ENCODE measurements at places on chromosomes 3 and 15. TPM values are rescaled to one million over a fixed set of nuclear protein-coding genes. Genes with fewer than 3 reads are reported as not detected.
A peak's percentile ranks its signal among the peaks of the same experiment; 100 is the strongest.

DNA sequence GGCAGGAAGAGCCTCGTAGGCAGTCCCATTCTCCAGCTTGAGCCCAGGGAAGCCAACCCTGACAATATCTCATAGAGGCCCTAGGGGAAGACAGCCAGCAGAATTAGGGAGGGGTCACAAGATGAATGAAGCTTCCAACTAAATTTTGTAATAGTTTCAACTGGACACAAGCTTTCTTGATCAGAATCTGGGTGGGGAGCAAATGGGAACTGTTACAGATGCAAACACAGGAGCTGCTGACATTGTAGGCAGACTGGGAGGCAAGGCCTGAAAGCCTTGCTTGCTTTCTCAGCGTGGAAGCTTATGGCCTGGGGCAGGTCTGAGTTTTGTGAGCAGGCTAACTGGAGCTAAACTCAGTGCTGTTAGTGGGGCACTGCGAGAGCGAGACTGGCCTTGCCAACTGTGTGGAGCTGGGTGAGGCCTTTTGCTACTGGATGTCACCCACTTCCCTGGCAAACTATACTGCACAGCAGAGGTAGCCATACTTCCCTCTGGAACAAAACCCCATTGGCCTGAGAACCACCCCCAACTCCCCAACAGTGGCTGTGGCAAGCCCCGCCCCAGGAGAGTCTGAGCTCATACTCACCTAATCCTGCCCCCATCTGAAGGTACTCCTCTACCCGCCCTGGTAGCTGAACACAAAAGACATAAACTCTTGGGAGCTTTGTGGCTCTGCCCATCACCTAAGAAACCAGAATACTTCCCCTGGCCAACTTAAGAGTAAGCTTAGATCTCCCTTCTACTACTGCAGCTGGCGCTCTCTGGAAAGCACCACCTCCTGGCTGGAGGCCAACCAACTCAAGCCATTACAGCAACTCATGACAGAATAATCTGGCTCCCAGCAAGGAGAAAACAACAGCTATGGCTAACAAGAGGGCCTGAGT, 42.9 kb downstream of the CFAP20DC start:
- no peak for DNase-seq
- no peak overlapping the region for H3K4me3 ChIP-seq
- H3K27ac ChIP-seq, result no peak overlapping the region

- peaks cover 52% of the 10 kb centered on the region for H3K4me1 ChIP-seq
- no peak overlapping the region for H3K4me3 ChIP-seq
- DNase-seq, result no peak
- H3K36me3 ChIP-seq, result peaks cover 10% of the 10 kb centered on the region
- H3K27me3 ChIP-seq, result no peaks in the 10 kb centered on the region
- H3K27ac ChIP-seq, result peak overlapping the region; percentile 82
These were observed 29.7 kb downstream of the SLC4A7 start for GRCh38 chr3:27454461-27454860.

GRCh38 chr3:183427876-183428446, 458 bp downstream of the MCF2L2 start:
- H3K36me3 ChIP-seq, result no peaks in the 10 kb centered on the region
- H3K4me1 ChIP-seq, result peaks cover 27% of the 10 kb centered on the region
- peaks cover 14% of the 10 kb centered on the region for H3K27me3 ChIP-seq
- peak; percentile 40 for DNase-seq
- H3K4me3 ChIP-seq, result peak overlapping the region; percentile 79

- H3K4me1 ChIP-seq, result no peaks in the 10 kb centered on the region
- H3K36me3 ChIP-seq, result no peaks in the 10 kb centered on the region
- H3K27me3 ChIP-seq, result no peaks in the 10 kb centered on the region
- H3K4me3 ChIP-seq, result no peak overlapping the region
- H3K27ac ChIP-seq, result no peak overlapping the region
- DNase-seq, result no peak
These were observed 48.6 kb upstream of the LDHAL6B start for GRCh38 chr15:59157840-59158700.

DNA sequence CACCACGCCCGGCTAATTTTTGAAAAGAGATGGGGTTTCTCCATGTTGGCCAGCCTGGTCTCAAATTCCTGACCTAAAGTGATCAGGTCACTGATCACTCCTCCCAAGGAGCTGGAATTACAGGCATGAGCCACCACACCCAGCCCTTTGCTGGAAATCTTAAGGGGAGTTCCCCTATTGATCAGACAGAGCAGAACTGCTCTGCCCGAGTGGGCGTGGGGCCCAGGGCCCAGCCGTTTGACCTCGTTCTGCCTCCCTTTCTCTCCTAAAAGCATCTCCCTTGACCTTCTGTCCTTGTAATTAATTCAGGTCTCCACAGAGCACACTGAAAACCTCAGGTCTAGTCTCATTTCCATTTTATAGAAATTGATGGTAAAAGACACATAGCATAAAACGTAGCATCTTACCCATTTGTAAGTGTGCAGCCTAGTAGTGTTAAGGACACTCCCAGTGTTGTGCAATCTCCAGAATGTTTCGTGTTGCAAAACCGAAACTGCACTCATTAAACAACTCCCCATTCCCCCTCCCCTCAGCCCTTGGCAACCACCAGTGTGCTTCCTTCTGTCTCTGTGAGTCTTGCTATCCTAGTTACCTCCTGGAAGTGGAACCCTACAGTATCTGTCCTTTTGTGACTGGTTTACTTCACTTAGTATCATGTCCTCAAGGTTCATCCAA, 89.3 kb downstream of the SLCO3A1 start:
- no peak overlapping the region for H3K27ac ChIP-seq
- DNase-seq, result peak; percentile 64
- no peaks in the 10 kb centered on the region for H3K36me3 ChIP-seq
- H3K27me3 ChIP-seq, result no peaks in the 10 kb centered on the region
- peaks cover 37% of the 10 kb centered on the region for H3K4me1 ChIP-seq

DNA sequence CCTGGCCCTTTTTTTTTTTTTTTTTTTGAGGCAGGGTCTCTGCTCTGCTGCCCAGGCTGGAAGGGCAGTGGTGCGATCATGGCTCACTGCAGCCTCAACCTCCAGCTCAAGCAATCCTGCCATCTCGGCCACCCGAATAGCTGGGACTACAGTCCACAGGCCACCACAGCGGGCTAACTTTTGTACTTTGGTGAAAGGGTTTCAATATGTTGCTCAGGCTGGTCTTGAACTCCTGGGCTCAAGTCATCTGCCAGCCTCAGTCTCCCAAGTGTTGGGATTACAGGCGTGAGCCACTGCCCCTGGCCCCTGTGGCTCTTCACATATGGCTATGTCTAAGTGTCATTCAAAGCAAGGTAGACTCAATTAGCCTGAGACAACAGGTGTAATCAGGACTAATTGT, 8.8 kb upstream of the DPPA2 start:
- H3K4me3 ChIP-seq, result no peak overlapping the region
- no peaks in the 10 kb centered on the region for H3K27me3 ChIP-seq
- no peak overlapping the region for H3K27ac ChIP-seq
- H3K4me1 ChIP-seq, result no peaks in the 10 kb centered on the region
- DNase-seq, result no peak

DNA sequence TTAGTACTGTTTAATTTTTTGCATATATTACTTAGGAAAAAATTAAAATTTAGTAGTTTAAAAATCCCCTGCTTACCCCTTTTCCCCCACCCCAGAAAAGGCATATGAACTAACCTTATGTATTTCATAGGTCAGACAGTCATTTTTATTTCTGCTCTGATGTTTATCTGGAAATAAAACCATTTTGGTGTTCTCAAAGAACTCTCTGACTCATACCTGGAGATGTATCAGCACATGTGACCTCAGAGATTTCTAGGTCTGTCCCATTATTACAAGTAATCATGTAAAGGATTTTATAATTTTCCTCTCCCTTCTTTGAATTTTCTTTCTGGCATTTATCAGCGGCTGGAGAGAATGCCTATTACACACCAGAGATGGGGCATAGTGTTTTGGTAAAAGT, 14.1 kb upstream of the CCR8 start:
- H3K27me3 ChIP-seq, result no peaks in the 10 kb centered on the region
- H3K4me1 ChIP-seq, result peaks cover 9% of the 10 kb centered on the region
- H3K36me3 ChIP-seq, result peaks cover 4% of the 10 kb centered on the region
- no peak overlapping the region for H3K4me3 ChIP-seq
- no peak overlapping the region for H3K27ac ChIP-seq
- DNase-seq, result no peak

DNA sequence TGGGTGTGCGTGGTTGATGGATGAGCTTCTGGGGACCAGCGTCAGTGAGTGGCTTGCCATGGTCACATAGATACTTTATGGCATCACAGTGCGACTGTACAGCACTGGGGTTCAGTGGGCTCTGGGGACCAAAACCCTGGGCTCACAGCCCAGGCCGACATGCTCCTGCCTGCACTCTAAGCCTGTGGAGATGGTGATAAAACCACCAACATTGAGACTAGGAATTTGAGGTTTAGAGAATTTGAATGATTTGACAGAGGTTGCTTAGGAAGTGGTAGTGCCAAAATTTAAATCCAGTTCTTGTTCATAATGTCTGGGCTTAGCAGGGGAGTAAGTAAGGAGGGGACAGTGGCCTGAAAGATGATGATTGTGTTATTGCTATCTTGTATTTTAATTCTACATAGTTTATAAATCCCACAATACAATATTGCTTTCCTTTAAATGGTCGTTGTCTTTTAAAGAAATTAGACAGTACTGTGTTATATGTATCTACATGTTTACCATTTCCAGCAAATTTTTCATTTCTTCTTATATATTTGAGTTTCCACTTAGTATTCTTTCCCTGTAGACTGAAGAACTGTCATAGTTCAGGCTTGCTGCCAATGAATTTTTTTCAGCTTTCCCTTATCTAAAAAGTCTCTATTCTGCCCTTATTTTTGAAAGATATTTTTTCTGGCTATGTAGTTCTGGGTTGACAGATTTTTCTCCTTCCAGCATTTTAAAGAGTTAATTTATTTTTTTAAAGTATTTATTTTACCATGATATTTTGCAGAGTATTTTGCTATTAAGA, 235.4 kb upstream of the RGMA start:
- no peaks in the 10 kb centered on the region for H3K36me3 ChIP-seq
- H3K27ac ChIP-seq, result no peak overlapping the region
- H3K27me3 ChIP-seq, result peaks cover 1% of the 10 kb centered on the region

GRCh38 chr15:79538527-79538926, 106.4 kb downstream of the MINAR1 start:
- no peak overlapping the region for H3K27ac ChIP-seq
- peaks cover 2% of the 10 kb centered on the region for H3K27me3 ChIP-seq
- H3K4me3 ChIP-seq, result no peak overlapping the region
- H3K36me3 ChIP-seq, result no peaks in the 10 kb centered on the region
- H3K4me1 ChIP-seq, result no peaks in the 10 kb centered on the region
- no peak for DNase-seq

DNA sequence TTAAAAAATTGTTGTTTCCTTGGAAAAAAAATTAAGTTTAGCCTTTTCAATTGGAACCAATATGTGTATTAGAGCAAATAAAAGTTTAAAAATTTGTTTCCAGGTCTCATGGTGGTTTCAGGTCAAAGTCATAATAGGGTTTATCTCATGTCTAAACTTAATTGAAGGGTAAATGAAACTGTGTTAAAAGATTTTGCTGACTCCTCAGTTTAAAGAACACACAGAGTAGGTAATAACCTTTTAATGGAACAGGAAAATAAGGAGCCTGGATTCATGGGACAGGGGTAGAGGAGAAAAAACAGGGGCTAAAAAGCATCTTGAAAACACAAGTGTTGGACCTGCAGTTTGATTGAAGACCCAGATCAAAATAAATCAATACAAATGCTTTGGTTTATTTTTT, 190.6 kb downstream of the MFSD1 start:
- no peaks in the 10 kb centered on the region for H3K27me3 ChIP-seq
- H3K4me3 ChIP-seq, result no peak overlapping the region
- DNase-seq, result no peak
- H3K36me3 ChIP-seq, result no peaks in the 10 kb centered on the region
- H3K4me1 ChIP-seq, result no peaks in the 10 kb centered on the region
- H3K27ac ChIP-seq, result no peak overlapping the region

GRCh38 chr15:70479785-70480184, 283.6 kb downstream of the UACA start:
- no peak overlapping the region for H3K4me3 ChIP-seq
- H3K27me3 ChIP-seq, result peaks cover 18% of the 10 kb centered on the region
- H3K27ac ChIP-seq, result no peak overlapping the region
- no peak for DNase-seq

GRCh38 chr3:119893769-119894168, 111.9 kb downstream of the NR1I2 start:
- no peak for DNase-seq
- H3K4me3 ChIP-seq, result no peak overlapping the region
- peaks cover 14% of the 10 kb centered on the region for H3K36me3 ChIP-seq
- no peaks in the 10 kb centered on the region for H3K27me3 ChIP-seq

- no peaks in the 10 kb centered on the region for H3K36me3 ChIP-seq
- no peak overlapping the region for H3K27ac ChIP-seq
- no peak overlapping the region for H3K4me3 ChIP-seq
- peaks cover 4% of the 10 kb centered on the region for H3K27me3 ChIP-seq
These were observed 40.1 kb upstream of the EPHB1 start for GRCh38 chr3:134754768-134755559.

- H3K4me3 ChIP-seq, result no peak overlapping the region
- H3K36me3 ChIP-seq, result peaks cover 42% of the 10 kb centered on the region
- no peak for DNase-seq
- H3K27me3 ChIP-seq, result no peaks in the 10 kb centered on the region
- no peaks in the 10 kb centered on the region for H3K4me1 ChIP-seq
These were observed 130.0 kb upstream of the SLC2A2 start for GRCh38 chr3:171156401-171157010.

Gene ATP13A5
- total RNA-seq, result not detected

Gene GPX1
- total RNA-seq, result 198 TPM
